Activated CD4-positive, alpha-beta T cell treated with anti-CD3 and anti-CD28 coated beads, Interleukin-2, amount 50 U/mL, for 48 hours (primary cell): ENCODE measurements at places on chromosomes 6 and 20.

GRCh38 chr20:34925981-34926380 is 29.6 kb downstream of the GSS start:
- no peak for DNase-seq

GRCh38 chr6:80214436-80215022 is 108.1 kb downstream of the BCKDHB start:
- DNase-seq: peak; percentile 8

DNA sequence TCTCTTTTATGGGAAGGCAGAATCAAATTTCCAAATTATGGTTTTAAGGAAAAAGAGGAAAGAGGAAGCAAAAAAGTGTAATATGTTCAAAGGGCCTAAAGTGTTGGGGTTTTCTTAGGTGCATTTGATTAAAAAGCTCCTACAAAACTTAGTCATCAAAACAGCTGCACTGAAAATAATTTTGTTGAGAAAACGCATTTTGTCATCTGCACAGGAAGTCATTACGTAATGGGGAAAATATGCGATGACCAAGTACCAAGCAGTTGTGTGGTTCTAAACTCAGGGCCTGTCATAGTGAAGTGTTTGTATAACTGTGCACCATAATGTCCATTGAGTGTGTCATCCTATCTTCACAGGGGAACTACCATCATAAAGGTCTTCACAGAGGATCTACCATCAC is 15.6 kb downstream of the HAO1 start:
- DNase-seq: no peak

DNA sequence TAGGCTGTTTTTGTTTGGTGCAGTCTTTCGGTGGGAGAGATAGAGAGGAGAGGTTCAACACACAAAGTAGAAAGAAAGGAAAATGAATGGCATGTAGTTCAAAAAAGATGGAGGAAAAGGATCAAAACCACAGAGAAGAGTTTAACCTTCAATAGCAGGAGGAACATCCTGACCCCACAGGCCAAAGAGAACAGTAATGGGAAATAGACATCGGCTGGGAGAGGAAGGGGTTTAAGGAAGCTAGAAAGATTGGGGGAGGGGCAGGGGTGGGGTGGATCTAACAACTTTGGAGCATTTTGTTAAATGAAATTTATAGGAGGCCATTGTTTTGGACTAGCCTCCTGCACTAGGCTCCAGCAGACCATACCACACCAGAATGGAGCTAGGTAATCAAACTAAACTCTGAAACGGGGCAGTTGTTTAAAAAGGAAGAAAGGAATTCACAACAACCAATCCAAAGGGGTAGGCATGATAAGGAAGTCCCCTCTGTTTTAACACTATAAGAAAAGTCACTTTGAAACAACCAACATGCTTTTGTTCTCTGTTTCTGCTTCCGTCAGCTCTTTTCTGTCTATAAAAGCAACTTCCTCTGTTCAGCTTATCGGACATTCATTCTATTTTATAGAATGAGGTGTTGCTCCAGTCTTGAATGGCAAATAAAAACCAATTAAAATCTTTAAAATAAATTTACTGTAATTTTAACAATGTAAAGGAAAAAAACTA is 82.6 kb downstream of the EPB41L2 start:
- DNase-seq: no peak

DNA sequence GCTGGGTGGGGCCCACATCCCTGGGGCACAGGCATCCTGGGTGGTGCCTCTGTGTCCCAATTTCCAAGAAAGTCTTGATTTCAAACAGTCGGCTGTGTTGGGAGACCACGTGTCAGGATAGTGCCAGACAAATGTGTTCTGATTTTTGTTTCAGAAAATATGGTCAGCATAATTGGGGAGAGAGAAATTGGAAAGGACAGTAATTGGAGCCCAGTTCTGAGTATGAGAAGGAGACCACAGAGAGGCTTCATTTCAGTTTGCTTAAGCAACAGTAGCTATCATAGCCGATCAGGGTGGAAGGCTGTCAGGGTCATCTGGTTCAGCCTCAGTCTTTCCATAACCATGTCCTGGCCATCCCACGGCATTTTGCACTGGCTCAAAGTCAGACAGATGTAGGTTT is 220.7 kb downstream of the CDC5L start:
- DNase-seq: no peak
